ENCODE measurements at places on chromosomes 4 and X.

DNA sequence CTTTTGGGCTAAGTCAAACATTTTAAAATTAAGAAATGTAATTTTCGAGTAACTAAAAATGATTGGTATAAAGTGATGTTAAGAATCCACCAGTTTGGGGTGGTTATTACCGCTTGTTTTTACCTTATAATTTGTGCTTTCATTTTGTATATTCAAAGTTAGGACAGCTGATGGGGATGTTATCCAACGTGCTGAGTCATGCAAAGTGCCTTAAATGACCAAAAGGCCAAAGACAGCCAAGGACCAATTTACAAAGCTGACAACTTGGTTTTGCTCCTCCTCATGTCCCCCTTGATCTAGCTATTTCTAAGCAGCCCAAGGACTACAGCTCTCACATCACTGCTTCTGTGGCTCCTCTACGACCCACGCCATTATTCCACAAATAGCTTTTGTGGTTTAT is 181.4 kb upstream of the PCDH7 start:
- DNase-seq = no peak

DNA sequence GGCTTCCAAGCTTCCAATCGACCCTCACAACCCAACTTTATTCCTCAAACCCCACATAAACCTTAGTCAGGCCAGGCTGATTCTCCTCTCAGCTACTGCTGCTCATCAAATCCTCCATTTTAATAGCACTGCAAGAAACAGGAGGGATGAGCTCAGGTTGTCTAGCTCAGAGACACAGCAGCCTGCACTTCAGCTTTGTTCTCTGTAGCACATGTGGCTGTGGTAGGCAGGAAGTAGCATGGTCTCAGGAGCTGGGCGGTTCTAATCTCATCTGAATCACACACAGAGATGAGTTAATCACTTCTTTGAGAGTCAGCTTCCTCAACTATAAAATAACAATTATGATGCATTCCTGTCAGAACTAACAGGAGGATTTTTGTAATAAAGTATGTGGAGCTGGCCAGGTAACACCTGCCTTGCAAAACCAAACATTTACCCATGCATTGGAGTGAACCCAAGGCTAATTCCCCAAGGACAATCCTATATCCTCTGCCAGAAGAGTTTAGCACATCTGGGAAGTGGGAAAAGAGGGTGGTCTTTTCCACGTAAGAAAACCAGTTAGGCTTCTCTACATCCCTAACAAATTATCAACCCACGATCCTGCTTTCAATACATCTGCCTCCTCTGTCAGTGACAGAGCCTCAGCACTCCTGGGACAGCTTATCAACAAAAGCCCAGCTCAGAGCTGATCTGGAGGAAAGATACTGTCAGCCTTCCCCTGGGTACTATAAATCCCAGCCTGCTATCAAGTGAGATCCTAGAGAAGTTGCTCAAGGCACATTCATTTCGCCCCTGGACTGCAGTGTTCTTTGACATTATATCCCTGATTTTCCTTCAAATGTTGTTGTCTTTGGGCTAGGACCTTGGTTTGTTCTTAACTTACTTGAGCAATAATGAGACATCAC is 32.8 kb downstream of the ELOVL6 start:
- DNase-seq = no peak

DNA sequence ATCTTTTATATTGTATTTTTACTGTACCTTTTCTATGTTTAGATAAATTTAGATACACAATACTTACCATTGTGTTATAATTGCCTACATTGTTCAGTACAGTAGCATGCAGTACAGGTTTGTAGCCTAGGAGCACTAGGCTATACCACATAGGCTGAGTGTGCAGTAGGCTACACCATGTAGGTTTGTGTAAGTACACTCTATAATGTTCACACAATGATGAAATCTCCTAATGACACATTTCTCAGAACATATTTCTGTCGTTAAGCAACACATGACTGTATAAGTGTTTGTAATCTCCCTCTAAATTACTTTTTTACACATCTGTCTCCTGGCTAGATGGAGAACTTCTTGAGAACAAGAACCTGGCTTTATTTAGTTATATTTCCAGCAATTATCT is 40.3 kb downstream of the UCHL1 start:
- no peak for DNase-seq

DNA sequence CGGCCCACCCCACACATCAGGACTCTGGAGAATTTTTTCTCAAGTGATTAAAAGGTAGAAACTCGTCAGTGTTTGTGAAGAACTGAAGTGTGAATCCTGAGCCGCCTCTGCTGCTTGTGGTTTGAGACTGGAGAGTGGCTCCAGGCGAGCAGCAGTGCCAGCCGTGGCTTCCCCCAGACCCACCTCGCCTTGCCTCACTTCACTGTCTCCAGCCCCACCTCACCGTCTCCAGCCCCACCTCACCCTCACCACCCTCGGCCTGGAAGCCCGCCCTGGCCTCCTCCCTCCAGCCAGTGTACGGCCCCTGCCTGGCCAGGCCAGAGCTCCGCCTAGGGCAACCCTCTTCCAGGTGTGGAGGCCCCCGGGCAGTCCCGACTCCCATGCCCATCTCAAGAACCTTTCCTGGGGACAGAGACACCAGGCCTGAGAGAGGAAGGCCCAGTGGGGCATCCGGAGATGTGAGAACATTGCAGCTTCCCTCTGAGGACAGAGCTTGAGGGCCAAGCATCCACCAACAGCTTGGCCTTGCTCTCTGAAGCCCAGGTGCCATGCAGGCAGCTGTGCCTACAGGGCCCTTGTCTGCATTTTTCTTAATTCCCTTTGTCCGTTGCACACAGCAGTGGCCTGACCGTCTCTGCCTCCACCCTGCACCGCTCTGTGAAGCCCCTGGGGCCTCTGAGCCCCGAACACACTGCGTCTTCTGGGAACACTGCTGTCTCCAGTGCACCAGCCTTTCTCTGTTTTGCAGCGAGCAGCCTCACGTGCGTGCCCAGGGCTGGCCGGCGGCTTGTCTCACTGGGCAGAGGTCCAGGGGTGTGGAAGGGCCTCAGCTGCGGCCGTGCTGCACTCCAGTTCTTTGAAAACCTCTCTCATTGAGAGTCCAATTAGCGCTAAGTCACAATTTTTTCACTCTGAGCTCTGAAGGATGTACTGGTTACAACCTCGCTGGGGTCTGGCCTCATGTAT is 13.8 kb downstream of the SH3BP2 start:
- peak; percentile 28 for DNase-seq

DNA sequence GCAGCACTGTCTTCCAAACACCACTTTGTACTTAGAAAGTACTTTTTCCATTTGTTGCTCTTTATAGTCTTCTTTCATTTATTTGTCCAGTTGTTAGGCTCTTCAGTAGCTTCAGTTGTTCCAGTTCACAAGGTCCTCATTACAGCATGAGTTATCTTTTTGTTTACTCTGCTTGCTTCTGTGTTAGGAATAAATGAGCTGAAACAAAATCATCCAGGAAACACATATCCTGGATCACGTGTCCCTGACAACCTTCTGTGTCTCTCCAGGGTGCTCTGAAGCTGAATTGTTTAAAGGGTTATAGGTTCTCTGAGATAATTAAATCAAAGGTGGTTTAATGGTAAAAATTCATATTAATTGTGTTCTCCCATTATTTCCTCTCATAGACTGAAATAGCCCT is 19.9 kb upstream of the KLHL8 start:
- no peak for DNase-seq

GRCh38 chr4:3409571-3410091 is 32.1 kb upstream of the HGFAC start:
- no peak for DNase-seq

DNA sequence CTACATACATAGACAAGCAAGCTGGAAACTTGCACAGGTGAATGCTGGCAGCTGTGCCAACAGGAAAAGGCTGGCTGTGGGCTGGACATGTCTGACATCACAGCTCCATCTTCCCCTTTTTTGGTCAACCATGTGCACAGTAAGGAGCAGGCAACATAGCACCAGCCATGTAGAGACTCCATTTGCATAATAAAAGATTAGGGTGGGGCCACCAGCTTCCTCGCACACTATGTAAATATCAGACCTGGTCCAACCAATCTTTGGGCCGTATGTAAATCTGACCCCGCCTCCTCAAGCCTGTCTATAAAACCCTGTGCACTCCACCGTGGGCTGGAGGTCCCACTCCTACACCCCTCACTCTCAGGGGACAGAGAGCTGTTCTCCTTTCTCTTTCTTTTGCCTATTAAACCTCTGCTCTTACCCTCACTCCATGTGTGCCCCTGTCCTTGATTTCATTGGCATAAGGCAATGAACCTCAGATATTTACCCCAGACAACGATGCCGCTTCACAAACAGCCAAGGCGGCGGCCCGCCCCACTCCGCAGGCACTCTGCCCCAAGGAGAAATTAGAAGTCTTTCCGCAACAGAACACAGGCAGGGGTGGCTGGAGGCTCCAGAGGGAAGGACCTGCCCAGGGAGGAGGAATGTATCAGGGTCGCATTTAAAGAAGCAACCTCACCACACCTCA is 862.2 kb downstream of the TRIML1 start:
- DNase-seq = no peak

GRCh38 chrX:40893251-40893910 is 158.0 kb upstream of the MED14 start:
- DNase-seq = no peak

DNA sequence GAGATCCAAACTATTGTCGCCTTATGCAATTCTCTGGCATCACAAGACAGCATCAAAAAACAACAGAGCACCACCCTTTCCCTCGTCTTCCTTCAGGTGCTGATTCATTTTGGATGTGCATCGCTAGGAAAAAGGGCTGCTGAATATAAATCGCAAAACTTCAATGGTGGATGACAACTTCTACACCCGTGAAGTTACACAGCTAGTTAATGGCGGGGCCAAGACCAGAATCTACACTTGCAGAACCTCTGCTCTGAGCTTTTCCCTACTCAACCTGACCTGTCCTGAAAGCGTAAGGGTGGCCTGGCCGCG is 674 bp downstream of the GNPDA2 start:
- no peak for DNase-seq

DNA sequence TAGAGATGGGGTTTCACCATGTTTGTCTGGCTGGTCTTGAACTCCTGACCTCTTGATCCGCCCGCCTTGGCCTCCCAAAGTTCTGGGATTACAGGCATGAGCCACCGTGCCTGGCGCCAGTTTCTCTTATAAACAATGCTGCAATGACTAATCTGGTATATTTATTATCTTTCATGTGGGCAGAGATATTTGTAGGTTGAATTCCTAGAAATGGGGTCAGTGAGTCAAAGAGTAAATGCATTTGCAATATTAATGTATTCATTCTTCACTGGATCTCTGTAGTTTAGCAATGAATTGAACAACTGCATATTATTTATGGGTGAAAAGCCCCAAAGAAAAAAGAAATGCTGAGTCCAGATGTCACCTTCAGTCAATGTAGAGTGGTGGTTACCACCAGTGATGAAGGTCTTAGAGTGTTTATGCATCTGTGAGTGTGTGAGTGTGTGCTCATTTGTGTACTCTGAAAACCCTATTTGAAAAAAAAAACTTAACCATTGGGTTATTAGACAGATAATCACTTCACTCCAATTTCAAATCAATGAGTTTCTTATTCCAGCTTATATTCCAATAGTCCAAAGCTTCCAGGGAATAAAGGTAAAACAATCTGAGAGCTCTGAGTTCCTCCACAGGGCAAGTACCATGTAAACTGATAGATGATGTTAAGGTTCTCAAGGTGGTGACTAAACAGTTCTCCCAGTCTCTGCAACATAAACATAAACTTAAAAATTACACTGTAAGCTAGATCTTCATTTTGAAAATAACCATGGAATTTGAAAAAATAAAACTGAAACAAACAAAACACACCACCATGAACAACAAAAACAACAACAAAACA is 22.6 kb upstream of the CD38 start:
- DNase-seq = peak; percentile 49

- DNase-seq = no peak
These were observed 3.2 kb downstream of the PRDX4 start for GRCh38 chrX:23670528-23670927.

GRCh38 chr4:24550441-24551175 is 33.7 kb downstream of the DHX15 start:
- DNase-seq = no peak

DNA sequence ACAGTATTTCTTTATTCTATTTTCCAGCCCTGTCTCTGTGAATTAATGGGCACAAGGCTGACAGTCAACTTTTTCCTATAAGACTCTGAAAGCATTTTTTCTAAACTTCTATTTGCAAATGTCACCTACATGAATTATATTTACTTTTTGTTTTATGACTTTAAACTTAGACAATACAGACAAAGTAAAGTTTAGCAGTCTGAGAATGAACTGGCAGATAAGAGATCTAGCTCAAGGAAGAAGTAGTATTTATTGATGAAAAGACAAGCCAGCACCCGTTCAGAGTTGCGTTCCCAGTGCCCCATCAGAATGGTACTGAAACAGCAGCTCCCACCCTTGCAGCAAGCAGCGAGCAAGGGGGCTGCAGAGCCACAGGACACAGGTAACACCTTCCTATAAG is 148.5 kb downstream of the FAM13A start:
- no peak for DNase-seq

DNA sequence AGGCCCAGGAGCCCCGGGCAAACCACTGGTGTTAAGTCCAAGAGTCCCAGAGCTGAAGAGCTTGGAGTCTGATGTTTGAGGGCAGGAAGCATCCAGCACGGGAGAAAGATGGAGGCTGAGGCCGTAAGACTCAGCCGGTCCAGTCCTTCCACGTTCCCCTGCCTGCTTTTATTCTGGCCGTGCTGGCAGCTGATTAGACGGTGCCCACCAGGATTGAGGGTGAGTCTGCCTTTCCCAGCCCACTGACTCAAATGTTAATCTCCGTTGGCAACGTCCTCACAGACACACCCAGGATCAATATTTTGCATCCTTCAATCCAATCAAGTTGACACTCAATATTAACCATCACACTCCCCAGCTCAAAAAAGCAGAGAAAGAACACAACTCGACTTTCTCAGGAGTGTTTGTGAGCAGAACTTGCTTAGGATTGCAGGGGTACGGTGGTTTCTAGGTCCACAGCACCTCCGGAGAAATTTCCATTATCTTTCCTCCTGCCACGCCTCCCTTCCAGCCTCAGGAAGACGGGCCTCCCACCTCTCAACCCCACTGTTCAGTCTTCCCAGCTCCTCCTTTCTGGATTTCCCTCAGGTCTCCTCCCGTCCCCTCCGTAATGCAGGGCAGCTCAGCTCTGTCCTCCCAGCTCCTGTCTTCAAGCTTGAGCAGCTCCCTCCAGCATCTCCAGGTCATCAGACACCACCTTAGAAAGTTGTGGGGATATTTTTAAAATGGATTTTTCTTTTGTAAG is 13.3 kb upstream of the TMEM271 start:
- no peak for DNase-seq

DNA sequence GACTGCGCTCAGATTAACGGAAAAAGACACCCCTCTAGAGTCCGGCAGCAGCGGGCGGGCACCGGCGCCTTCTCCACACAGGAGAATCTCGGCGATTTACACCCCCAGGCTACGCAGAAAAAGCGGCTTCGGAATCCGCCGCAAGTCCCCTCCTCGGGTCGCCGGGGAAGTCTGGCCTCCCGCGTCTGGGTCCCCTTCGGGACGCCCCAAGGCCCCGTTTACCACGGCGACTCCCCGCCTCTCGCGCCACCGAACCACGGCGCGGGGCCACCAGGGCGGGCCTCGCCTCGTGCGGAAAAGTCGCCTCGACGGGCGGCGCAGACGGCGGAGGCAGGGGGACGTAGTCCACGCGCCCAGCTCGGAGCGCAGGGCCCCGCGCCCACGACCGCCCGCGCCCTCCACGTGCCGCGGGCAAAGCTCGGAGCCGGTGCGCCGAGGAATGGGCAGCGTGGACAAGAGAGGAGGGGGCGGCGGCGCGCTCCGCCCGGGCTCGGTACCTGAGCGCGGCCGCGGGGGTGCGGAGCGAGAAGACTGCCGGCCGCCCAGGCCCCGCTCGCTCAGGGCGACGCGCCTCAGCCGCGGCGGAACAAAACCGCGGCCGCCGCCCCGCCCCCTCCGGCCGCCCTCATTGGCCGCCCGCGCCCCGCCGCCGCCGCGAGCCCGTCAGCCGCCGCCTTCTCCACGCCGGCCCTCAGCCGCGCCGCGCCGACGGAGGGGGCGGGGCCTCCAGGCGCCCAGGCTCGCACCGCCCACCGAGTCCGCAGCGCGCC is at the start of gene FAM53A:
Gene FAM53A (minus strand): TSS at position 578 of the 770 bp plus-strand sequence. CDS start 15,572 bp downstream, outside the sequence.
- peak; percentile 39 for DNase-seq
